ENCODE measurements at places on chromosomes 7 and 10.

DNA sequence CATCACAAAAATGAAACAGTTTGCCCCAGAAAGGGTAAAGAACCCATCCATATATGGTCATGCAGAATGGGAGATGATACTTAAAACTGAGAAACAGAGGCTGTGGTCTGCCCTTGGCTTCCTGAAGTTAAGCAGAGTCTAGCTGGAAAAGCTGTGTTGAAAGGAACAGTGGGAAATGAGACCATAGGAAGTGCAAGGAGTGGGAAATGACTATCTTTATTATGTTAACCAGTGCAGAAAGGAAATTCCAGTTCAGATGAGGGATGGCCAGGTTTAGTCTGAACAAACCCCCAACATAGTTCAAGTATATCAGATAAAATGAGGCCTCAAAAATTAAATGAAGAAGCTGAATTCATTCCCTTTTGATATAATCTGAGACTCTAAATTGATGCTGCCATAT lies 112.2 kb upstream of the TARP start:
- no peak for DNase-seq

DNA sequence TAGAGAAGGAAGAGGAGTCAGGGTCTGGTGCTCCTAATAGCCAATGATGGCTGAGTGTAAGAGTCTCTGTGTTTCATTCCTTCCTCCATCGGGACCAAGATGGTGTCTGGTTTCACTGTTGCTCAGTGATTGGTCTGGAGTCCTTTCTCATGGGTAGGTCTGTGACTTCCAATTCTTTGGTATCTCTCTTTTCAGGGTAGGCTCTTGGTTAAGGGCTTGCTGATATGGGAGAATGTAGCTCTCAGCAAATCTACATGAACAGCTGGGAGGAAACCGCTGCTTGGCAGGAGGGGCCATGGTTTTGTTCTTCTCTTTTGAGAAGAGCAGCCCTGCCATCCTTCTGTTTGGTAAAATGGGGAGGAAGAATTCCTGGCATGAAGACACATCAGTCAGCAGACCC lies 209.1 kb upstream of the PODXL start:
- DNase-seq: no peak

DNA sequence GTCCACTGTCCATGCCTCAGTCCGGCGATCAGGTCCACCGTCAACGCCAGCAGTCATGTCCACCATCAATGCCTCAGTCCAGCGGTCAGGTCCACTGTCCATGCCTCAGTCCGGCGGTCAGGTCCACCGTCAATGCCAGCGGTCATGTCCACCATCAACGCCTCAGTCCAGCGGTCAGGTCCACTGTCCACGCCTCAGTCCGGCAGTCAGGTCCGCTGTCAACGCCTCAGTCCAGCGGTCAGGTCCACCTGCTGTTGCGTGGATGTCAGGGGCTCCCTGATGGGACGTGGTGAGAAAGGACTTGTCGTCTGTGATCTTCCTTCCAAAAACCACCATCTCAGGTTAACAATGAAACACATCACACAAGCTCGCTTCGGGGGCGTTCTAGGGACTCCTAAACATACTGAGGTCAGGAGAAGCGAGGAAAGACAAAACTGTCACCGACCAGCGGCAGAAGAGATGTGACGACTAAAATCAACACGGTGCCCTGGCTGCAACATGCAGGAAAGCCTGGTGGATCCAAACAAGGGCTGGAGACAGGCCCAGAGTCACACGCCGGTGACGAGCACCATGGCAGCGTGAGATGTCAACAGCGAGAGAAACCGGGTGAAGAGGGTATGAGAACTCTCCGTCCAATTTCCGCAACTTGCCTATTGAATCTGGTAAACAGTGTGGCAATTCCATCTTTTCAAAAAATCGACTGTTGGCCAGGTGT lies 264.2 kb downstream of the MAD1L1 start:
- no peak for DNase-seq

GRCh38 chr7:139647814-139648390 lies 124.4 kb downstream of the CLEC2L start:
- DNase-seq: no peak

GRCh38 chr10:53744746-53745145 lies 972.2 kb upstream of the MBL2 start:
- DNase-seq: no peak

DNA sequence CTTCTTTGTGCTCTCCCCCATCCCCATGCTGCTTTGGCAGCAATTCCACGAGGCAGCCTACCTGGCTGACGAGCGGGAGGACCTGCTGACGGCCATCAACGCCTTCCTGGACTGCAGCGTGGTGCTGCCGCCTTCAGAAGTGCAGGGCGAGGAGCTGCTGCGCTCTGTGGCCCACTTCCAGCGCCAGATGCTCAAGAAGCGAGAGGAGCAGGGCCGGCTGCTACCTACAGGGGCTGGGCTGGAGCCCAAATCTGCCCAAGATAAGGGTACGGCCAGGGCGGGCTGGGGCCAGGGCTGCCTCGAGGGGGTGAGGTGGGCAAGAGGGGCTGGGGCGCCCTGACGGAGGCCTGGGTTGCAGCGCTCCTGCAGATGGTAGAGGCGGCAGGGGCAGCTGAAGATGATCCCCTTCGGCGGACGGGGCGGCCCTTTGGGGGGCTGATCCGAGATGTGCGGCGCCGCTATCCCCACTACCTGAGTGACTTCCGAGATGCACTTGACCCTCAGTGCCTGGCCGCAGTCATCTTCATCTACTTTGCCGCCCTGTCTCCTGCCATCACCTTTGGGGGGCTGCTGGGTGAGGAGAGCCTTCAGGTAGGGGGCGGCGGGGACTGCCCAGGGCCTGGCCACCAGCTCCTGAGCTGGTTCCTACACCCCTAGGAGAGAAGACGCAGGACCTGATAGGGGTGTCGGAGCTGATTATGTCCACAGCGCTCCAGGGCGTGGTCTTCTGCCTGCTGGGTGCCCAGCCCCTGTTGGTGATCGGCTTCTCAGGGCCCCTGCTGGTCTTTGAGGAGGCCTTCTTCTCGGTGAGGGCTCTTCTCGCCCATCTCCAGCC lies 9.4 kb downstream of the FASTK start:
- no peak for DNase-seq

DNA sequence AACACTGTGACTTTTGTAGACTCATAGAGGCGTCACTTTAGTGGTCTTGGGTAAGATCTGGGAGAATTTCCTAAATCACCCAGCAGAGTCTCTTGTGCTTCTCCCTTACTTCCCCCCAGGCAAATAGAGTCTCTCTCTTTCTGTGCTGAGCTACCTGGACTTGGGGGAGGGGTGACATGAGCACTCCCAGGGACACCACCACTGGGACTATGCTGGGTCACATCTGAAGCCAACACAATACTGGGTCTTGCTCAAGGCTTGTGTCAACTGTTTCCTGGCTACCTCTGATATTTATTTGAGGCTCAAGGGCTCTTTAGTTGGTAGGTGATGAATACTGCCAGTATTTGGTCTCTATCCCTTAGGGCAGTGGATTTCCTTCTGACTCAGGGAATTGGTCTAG lies 214.6 kb upstream of the TPK1 start:
- DNase-seq: no peak

GRCh38 chr10:124530215-124530665 lies 68.6 kb downstream of the LHPP start:
- DNase-seq: peak; percentile 62

GRCh38 chr10:30081182-30081581 lies 21.8 kb upstream of the JCAD start:
- no peak for DNase-seq

DNA sequence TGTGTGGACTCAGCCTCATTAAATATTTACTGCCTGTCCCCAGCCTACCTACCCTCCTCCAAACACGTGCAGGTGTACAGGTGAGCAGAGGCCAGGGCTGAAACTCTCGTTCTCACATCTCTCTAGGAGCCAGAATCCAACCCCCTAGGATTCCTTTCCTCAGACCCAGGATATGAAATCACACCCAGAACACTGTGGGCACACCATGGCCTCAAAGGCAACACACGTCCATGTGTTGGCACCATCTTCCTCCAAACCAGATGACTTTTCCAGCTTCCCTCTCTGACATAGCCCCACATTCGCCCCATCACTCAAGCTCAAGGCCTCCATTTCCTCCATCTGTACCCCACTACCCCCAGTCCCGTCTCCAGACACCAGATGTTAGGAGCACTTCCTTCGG lies 51.8 kb upstream of the DUSP5 start:
- DNase-seq: no peak

DNA sequence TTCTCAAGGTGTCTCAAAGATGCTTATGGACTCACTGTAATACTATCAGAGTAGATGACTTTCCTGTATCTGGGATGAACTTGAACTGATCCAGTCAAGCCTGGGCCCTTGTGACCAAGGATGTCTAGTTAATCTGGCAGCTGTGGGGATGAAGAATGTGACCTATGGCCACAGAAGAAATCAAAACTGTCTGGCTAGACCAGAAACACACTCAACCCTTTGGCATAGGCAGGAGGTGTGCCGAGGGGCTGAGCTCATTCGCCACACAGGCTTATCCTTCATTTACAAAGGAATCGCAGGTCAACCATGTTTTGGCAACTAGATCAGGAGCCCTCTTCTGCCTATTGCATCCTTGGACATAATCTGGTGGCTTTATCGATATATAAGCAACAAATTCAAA lies 110.6 kb downstream of the ATXN7L1 start:
- no peak for DNase-seq

DNA sequence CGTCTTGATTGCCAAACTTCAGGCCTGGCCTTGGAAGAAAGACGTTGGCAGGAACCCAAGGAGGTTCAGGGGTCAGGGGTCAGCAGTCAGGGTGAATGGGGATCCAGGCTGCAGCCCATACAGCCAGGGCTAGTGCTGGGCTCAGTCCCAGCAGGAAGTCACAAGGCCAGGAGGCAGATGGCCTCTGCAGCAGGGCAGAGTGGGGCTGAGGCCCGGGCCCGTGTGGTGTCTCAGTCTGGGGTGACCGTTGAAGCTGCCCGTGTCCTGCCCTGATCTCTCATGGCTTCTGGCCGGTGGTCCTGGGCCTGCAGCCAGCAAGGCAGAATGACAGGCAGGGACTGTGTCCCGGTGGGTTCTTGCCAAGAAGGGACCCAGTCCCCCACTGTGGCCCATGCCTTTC lies 26.6 kb upstream of the PURB start:
- DNase-seq: no peak

GRCh38 chr7:94029976-94030375 lies 25.8 kb upstream of the BET1 start:
- no peak for DNase-seq

DNA sequence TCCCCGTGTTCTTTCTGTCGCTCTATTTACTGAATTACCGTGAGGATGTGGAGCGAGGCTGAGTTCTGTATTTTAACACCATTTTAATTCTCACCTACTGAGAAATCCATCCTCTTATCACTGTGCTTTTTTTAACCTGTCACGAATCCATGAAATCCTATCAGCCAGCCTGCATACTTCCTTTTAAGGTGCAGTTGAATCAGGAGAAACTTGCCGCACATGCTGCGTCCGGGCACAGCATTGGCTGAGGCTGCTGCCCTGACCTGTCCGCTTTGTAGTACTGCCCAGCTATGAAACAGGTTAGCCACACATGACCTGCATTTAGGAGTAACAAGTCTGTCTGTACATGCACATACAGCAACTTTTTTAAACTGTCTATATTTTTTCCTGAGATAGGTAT lies 82.5 kb downstream of the EGFR start:
- no peak for DNase-seq

DNA sequence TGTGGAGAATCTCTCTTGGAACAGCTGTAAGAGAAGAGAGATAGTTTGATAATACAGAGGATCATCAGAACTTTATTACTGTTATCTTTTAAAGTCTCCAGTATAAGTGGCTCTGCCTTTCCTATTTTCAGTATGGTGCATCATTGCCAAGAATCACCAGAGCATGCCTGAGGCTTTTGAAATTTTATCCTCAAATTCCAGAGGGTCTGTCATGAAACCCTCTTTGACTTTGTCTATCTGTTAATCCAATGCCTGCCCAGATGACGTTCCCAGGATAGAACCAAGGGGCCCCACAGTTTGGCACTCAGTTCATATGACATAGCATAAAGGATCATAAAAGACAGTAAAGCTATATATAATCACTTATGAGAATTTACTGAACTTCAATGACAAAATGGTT lies 35.3 kb upstream of the SEMA3C start:
- DNase-seq: no peak

- no peak for DNase-seq
Observed at GRCh38 chr7:96532428-96532935, 177.2 kb downstream of the SEM1 start.

GRCh38 chr10:81315026-81315425 lies 560.0 kb upstream of the NRG3 start:
- DNase-seq: no peak

GRCh38 chr7:42605406-42606192 lies 306.3 kb downstream of the C7orf25 start:
- no peak for DNase-seq

GRCh38 chr7:99644431-99644830 lies 27.7 kb downstream of the ZSCAN25 start:
- no peak for DNase-seq

DNA sequence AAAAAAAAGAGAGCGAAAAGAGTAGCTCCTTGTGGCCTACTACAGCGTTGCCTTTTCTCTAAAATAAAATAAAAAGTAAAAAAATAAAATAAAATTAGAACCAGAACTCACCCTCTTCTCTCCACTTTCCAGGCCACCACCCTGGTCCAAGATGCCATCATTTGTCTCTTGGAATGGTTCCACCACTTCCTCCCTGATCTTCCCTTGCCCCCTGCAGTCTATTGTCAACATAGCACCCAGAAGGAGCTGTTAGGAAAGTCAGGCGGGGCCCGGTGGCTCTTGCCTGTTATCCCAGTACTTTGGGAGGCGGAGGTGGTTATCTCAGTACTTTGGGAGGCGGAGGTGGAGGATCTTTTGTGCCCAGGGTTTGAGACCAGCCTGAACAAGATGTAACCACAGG lies 7.6 kb upstream of the GRID2IP start:
- peak; percentile 56 for DNase-seq

DNA sequence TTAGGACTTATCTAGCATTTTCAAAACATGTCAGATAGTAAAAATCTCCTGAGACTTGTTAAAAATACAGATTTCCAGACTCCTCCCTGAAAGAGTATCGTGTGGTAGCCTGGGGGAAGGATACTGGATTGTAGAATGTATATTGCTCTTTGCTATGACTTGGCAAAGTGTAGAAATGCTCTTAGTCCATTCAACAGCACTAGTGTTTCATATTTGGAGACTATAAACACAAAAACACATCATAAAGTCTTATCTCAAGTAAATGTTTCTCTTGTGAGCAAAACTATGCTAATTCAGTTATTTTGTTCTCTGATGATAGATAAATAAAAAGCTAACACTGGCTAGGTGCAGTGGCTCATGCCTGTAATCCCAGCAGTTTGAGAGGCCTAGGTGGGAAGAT lies 137.5 kb upstream of the PRPS1L1 start:
- no peak for DNase-seq

GRCh38 chr7:78720066-78720465 lies 733.4 kb downstream of the MAGI2 start:
- DNase-seq: no peak

DNA sequence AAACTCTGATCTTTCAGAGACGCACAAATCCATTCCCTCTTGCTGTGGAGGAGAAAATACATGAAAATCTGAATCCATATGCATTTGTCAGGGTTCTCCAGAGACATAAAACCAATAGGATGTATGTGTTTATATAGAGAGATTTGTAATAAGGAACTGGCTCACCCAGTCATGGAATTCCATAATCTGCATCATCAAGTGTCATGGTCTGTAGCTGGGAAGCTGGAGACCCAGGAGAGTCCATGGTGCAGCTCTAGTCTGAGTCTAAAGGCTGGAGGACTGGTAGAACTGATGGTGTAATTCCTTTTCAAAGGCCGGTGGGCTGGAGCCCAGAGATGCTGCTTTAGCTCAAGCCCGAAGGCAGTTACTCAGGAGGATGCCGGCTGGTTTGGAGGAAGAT lies 134.0 kb downstream of the TCF7L2 start:
- DNase-seq: no peak

Measured in HCT116 (cell line).